ENCODE measurements at places on chromosomes 12 and 14.
A peak's percentile ranks its signal among the peaks of the same experiment; 100 is the strongest.

DNA sequence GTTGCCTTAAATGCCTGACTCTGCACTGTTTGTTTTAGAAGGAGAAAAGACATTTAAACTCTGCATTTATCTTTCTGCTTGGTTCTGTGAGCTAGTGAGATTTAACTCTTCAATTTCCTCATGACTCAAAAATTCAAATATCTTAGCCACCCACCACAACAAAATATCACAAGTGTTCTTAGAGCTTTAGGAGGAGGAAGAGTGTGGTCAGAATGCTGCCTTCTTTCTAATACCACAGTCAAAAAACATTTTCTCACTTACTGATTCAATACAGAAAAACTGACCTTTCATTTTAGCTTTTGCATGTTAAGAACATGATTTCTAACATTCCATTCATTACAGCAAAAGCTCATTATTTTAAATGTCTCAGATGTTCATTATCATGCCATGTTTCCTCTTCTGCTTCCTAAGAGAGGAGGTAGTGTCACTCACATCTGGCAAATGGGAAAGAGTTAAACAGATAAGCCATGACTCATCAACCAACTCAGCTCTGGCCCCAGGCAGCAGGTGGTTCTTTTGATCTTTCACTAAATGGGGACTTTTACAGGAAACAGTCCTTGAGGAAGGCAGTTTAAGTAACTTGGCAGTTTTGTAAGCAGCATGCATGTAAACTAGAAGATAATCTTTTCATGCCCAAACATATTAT, 56.4 kb upstream of the RNU6-8 start:
- peak; percentile 17 for DNase-seq

GRCh38 chr12:27946421-27946820, 26.1 kb downstream of the PTHLH start:
- no peak for DNase-seq

GRCh38 chr14:103838117-103838516, 9.3 kb downstream of the PPP1R13B start:
- no peak for DNase-seq

- DNase-seq, result no peak
Measured at GRCh38 chr12:58583940-58584339, 336.4 kb downstream of the LRIG3 start.

DNA sequence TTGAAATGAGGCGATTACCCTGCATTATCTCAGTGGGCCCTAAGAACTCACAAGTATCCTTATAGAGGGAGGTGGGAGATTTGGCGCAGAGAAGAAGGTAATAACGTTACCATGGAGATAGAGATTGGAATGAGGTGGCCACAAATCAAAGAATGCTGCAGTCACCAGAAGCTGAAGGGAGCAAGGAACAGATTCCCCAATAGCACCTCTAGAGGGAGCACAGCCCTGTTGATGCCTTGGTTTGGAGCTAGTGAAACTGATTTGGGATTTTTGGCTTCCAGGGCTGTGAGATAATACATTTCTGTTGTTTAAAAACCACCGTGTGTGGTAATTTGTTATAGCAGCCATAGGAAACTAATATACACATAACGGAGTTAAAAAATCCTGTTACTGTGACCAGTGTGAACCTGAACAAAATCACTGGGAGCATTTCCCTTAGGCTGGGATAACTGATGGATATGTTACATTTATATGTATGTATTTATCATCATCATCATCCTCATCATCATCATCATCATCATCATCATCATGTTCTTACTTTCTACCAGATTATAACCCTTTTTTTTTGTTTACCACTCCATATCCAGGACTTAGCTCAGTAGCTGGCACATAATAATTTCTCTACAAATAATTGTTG, 100.3 kb downstream of the LIN7A start:
- peak; percentile 47 for DNase-seq

DNA sequence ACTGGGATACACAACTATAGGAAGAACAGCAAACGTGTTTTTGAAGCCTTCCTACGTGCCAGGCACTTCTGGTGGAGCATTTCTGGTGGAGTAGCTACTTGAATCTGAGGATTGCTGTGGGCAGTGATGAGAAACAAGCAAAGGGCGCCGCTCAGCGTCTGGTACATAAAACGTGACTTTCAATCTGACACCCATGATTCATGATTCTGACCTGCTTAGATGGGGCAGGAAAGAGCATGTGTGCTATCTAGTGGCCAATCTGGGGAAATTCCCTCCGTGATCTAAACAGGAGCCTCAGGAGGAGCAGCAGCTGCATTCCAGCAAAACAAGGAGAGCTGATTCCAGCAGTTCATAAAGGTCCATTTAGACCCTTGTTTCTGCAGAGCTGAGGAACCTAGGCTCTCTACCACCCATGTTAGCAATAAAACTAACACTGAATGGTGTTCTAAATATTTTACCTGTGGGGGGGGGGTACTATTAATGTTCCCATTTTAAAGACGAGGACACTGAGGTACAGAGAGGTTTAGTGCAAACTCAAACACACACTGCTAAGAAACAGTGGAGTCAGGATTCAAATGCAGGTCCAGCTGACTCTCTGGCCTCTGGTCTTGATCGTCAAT, 37.8 kb downstream of the PAH start:
- DNase-seq, result peak; percentile 33

DNA sequence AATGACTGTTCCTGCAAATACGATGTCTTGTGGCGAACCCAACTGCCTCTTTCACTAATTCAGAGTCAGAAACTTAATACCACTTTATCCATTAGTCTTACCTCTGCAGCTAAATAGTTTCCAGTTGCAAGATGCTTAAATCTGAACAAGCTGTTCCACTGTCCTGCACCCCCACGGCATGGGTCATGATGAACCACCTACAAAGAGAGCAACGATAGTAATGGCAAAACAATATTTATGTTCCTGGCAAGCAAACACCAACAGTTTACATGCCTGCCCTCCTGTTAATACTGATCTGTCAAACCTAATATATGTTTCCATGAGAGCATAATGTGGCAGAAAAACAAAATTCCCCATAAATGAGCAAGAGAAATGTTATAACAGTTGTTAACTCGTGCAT, 121.9 kb downstream of the ITPR2 start:
- DNase-seq, result peak; percentile 20

DNA sequence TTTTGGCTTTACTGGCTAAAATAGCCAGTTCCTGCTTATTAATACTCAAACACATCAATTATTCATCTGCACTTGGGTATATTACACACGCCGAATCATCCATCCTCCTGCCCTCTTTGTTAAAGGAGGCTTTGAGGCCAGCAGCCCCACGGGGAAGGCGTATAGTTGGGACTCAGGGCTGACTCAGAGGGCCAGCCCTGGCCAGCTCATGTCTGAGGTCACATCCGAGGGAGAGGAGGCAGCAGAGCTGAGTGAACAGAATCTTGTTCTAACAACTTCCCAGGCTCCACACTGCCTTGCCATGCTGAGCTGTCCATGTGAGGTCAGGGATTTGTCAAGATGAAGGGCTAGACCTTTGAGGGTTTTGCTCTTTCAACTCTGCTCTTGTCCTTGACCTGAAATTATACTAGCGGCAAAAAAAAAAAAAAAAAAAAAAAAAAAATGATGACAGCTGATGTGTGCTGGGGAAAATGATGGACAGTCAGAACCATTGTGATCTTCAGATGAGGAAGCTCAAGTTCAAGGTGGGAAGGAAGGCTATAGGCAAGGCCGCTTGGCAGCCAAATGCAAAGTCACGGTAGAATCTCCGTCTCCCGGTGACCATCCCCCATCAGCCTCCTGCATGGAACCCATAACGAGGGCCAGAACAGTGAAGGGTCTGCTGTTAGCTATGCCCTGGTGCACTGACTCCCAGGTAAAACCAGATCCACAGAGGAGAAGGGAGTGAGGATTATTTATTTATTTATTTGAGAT, 12.5 kb upstream of the MARK3 start:
- DNase-seq, result peak; percentile 85

DNA sequence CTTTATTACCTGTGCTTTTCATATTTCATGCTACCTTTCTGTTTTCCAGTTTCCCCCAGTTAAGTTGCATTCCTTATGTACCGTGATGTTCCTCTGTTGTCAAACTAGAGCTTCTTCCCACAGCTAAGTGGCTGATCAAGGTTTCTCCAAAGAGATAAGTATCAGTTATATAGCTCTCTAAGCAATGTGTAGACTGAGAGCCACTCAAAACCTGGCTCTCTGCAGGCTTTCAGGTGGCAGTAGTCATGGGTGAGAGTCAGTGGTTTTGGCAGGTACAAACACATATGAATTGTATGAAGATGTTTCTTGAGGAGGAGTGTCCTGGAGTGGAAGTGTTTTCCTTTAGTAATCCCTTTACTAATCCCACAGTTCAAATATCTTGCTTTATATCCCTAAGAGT, 28.4 kb downstream of the TXNRD1 start:
- DNase-seq, result no peak

DNA sequence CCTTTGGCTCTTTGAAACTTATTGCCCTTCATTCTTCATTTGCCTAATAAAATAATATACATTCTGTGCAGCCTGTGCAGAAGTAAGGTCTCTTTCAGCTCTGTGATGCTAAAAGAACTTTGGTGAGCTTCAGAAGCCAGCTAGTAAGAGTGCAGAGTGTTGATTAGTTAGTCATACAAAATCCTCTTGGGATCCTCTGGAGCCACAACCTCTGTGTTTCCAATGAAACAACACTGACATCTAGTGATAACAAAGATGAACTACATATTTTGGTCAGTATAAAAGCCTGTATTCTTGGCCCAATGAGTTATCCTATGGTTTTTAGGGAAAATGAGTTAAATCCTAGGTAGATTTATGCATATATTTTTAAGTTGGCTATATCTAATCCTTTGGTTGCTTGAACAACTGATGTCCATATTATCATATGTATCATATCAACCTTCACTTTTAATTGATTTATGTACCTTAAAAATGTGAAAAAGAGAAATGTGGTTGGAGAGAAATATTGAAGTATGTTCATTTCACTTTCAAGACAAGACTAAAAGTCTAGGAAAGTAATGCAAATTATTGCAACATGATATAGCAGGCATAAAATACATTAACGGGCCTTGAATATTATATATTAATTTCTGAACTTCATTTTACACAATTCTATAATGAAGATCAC, 158.4 kb downstream of the KLHL28 start:
- DNase-seq, result peak; percentile 30

DNA sequence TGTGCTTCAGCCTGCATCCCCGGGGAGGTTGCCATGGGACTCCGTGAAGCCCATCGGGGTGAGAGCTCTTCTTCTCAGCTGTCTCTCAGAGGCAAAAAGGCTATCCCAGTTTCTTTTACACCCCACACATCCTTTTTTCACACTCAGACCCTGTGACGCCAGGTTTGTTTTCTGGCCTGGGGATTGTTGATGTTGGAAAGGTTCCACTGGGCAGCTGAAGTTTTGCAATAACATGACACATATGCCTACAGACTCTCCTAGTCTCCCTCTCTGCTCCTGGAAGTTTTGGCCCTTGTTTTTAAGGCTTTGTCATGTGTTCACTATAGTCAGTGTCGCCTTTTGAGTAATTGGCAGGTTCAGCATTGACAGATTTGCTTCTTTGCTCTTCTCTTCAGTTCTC, 118.6 kb downstream of the SMOC1 start:
- no peak for DNase-seq

DNA sequence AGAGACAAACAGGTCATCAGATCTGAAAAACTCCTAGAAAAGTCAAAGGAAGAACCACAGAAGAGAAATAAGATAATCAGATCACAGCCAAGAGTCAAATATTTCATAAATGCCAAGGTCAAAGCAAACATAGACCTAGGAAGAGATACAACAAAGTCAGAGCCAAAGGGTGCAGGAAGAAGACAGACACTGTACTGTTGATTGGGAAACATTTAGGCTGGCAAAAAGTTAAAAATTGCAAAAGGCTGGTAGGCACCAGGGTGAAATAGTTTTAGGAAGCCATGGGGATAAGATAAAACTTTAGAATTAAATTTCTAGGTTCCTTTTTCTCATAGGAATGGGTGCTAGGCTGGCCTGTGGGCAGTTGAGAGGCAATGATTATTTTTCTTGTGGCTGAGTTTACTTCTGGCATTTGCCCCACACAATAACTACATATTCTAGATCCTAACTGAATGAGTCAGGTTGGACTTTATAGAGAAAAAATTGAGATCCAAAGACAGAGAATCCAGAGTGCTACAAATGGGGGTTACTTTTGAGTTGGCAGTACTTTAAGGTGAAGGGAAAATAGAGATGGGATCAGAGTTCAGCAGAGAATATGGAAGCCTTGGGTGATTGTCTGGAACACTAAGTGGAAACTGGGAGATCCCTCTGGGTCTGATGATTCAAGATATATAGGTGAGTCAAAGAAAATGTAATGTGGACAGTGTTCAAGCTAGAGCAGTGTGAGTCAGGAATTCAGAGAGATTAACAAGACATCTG, 215.5 kb downstream of the C12orf50 start:
- DNase-seq, result no peak

DNA sequence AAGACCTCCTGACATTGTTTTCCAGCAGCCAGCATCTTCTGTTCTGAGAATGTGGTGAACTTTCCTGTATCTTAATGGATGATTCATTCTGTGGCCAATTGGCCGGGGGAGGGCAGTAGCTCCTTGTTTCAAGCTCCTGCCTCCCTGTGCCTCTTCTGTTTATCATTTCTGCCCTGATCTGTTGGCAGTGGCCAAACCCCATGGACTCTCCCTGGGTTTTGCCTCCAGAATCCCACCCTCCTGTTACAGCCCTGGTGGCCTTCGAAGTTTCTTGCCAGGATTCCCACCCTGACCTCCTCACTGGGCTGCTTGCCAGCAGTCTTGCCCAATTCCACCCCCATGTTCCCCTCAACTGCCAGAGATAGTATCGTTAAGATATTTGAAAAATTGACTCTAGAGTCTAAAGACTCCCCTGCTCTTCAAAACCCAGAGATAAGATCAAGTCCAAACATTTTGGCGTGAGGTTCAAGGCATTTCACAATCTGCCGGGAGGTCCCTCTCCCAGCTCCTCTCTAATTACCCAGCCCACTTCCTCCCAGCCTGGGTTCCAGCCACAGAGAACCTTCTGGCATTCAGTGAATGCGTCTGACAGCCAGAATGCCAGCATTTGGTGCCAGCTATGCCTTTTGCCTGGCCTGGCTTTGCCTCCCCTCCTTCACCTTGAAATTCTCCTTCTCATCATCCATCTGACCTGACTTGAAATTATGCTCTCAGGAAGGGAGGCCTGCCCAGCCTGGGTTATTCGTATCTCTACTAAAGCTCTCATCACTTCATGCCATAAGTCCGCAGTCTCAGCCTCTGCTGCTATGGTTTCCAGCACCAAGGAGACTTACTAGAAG, 37.7 kb upstream of the TXNRD1 start:
- peak; percentile 96 for DNase-seq

DNA sequence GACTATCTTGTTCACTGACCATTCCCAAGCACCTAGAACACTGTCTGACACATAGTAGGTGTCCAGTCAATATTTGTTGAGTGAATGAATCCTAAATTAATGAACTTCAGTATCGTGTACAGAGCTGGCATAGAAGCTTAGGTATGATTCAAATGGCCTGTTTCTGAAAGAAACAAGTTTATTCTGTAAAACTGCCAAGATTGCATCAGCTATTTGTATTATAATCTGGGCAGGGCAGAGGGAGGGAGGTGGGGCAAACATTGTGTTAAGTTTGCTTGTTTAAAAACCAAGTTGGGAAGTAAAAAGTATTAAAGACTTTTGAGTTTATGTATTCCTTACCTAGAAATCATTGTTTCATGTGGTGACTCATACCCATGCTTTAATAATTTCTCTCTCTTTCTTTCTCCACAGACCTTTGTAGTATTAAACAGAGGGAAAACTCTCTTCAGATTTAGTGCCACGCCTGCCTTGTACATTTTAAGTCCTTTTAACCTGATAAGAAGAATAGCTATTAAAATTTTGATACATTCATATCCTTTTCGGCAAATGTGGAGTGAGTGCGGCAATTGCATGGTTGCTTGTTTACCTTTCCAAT, 92.8 kb downstream of the SCN8A start:
- no peak for DNase-seq
